ENCODE measurements at places on chromosomes 3 and 15.

GRCh38 chr3:107727102-107727501, 204.3 kb downstream of the BBX start:
- no peaks in the 10 kb centered on the region for H3K27me3 ChIP-seq
- no peaks in the 10 kb centered on the region for H3K4me1 ChIP-seq
- no peak for DNase-seq
- H3K27ac ChIP-seq: no peak overlapping the region
- H3K36me3 ChIP-seq: no peaks in the 10 kb centered on the region

DNA sequence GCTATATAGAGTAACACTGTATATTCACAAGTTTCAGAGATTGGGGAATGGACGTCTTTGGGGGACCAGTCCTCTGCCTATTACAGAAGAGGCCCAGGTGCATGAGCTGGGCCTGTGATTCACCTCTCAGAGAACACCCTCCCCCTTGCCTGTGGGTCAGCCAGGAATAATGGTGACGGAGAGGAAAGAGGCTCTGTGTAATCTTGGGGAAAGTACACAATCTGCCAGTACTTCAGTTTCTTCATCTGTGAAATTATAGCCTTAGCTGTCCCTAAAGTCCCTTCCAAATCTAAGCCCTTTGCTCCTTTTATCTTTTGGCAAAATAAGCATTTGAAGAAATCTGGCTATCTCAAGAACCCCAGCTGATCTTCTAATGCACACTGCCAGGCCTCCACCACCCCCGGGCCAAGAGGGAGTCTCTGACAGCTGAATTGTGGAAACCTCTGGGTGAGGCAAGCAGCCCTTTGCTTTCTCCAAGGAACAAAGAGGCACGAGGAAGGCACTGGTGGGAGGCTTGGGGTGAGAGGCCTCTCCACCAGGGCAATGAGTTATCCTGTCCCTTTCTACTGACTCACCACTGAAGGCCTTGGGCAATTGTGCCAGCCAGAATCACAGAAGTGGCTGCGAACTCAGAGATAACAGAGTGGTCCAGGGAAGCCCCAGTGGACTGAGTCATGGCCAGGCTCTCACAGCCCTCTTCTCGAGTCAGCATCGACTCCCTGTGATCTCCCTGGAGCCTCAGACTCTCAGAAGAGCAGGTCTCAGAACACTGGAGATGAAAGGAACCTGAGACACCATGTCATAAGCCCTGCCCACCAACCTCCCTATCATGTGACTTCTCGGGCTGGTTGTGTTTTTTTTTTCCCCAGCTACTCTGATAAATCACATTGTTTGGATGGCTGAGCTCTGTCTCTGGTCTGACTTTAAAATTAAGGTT, 31.8 kb downstream of the CCNL1 start:
- H3K27me3 ChIP-seq: no peaks in the 10 kb centered on the region
- H3K4me1 ChIP-seq: peaks cover 24% of the 10 kb centered on the region
- no peak overlapping the region for H3K4me3 ChIP-seq
- peak; percentile 32 for DNase-seq
- no peaks in the 10 kb centered on the region for H3K36me3 ChIP-seq

DNA sequence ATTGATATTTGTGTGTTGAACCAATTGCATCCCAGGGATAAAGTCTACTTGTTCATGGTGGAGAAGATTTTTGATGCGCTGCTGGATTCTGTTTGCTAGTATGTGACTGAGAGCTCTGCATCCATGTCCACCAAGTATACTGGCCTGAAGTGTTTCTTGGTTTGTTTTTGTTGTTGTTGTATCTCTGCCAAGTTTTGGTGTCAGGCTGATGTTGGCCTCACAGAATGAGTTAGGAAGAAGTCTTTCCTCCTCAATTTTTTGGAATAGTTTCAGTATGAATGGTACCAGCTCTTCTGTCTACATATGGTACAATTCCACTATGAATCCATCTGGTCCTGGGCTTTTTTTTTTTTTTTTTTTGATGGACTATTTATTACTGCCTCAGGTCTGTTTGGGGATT, 50.9 kb upstream of the OSTN start:
- H3K36me3 ChIP-seq: no peaks in the 10 kb centered on the region
- no peak overlapping the region for H3K4me3 ChIP-seq
- H3K27ac ChIP-seq: no peak overlapping the region
- no peaks in the 10 kb centered on the region for H3K27me3 ChIP-seq
- no peaks in the 10 kb centered on the region for H3K4me1 ChIP-seq

DNA sequence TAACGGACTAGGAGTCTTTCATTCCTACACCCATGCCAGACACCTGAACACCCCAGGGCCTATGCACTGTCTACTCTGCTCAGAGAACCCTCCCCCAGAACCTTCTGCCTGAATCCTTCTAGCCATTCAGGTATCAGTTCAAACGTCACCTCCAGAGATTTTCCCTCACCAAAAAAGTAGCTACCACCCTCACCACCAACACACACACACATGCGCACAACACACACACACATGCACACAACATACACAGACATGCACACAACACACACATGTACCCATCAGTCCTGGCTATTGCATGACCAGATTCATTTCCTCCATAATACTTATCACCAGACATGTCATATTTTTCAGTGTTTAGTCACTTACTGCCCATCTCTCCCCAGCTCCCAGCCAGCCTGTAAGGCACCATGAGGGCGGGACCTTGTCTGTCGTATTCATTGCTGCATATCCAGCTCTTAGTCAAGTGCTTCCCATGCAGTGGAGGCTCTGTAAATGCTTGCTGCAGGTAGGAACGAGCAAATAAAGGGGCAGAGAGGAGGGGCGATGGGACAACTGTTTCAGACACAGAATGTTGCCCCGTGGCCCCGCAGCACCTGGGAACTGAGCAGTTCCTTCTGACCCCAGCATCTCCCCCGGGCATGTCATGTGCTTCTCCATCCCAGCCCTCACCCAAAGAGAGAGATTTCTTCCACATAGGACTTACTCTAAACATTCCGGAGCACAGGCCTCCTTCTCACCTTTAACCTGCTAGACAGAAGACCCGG, 29.2 kb downstream of the XXYLT1 start:
- DNase-seq: no peak
- no peaks in the 10 kb centered on the region for H3K27me3 ChIP-seq
- no peaks in the 10 kb centered on the region for H3K4me1 ChIP-seq
- H3K27ac ChIP-seq: no peak overlapping the region

DNA sequence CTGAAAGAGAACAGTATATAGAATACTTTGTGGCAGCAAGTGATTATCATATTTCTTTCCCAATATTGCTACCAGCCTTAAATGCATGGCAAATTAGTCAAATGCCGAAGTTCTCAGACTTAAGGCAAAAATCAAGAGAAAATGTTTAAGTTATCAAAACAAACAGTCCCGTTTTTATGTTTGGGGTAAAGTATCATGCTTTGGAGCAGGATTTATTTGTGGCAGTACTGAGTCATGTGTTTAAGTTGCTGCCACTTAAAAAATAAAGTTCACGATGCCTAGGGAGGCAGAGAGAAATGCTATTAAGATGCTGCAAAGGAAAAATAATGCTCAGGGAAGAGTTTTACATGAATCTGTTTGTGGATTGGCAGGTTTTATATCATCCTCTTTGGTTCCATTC, 417.4 kb upstream of the MDFIC2 start:
- no peaks in the 10 kb centered on the region for H3K27me3 ChIP-seq
- DNase-seq: no peak
- H3K4me3 ChIP-seq: no peak overlapping the region
- H3K27ac ChIP-seq: no peak overlapping the region
